GM19239 (cell line): ENCODE measurements at places on chromosomes 5 and 9.

DNA sequence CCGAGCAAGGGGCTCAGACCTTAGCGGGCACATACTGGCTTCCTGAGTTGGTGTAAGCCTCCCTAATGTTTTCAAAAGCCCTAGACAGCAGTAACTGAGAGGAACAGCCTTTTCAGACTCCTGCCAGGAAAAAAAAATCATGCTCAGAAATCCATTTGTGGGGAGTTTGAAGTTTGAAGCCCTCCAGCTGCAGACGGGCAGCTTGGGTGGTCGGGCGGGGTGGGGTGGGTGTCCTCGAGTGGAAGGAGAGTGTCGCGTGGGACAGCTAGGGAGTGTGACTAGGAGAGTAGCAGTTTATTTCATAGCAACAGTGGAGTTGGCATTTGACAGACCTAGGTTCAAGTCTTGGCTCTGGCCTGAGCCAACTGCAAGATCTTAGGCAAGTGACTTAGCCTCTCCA, 90.7 kb upstream of the PITX1 start:
- DNase-seq, result no peak

DNA sequence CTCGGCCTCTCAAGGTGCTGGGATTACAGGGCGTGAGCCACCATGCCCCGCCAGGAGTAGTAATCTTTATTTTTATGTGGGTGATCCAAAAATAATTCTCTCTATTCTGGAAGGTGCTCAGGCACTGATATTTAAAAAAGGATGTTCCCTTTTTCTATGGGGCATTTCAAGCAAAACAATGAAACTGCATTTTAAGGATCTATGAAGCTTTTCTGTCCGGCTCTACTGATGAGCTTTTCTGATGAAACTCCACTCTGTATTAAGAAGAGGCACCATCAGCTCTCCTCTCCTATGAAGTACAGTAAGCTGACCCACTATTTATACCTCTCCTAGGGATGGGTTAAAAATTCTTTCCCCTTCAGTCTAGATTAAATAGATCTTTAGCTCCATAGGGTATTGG, 7.4 kb downstream of the ADAM19 start:
- no peak for DNase-seq

DNA sequence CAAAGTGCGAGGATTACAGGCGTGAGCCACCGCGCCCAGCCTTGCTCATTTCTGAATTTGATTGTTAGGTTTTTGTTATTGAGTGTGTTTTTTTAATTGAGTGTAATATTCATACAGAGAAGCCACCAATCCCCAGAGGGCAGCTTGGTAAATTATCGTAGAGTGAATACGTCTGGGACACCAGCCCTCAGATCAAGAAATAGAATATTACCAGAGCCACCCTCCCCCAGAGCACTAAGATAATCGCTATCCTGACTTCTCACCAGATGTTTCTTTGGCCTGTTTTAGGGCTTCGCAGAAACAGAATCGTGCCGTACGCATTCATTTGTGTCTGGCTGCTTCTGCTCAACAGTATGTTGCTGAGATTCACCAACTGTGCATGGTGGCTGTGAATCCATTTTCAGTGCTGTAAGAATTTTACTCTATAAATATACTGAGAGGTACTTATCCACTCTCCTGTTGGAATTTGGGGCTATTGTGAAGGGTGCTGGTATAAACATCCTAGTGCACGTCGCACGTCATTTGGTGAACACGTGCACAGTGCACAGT, 37.8 kb upstream of the RUFY1 start:
- DNase-seq, result no peak

DNA sequence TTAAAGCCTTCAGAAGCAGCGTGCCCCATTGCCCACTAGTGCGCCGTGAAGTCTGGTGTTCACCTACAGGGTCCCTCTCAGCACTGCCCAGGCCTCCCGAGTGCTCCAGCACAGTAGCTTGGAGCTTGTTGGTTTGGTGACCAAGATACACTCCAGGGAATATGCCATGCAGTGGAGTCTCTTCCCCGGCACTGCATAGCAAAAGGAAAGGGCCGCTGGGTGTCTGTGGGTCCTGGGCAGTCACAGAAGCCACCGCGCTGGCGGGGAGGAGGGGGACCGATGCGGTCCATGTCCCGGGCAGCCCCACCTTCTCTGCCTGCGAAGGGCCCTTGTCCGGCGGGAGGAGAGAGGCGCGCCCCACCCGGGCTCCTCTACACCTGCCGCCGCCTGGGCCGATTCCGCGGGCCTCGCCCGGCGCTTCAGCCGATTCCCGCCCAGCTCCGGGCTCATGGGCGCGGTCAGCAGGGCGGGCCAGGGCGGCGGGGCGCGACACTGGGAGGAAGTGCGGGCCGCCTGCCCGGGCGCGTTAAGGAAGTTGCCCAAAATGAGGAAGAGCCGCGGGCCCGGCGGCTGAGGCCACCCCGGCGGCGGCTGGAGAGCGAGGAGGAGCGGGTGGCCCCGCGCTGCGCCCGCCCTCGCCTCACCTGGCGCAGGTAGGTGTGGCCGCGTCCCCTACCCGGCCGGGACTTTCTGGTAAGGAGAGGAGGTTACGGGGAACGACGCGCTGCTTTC, at the start of gene SYK:
Gene SYK, plus strand, starts transcription at position 579 of the 732 bp plus-strand sequence. CDS start 42,080 bp downstream, outside the sequence.
- no peak for DNase-seq

GRCh38 chr5:37851305-37851704, 11.5 kb upstream of the GDNF start:
- DNase-seq, result no peak

GRCh38 chr5:141825791-141826560, 52.2 kb downstream of the PCDH1 start:
- no peak for DNase-seq

- no peak for DNase-seq
These were observed 473.0 kb downstream of the RAB3C start for GRCh38 chr5:59055745-59056448.

DNA sequence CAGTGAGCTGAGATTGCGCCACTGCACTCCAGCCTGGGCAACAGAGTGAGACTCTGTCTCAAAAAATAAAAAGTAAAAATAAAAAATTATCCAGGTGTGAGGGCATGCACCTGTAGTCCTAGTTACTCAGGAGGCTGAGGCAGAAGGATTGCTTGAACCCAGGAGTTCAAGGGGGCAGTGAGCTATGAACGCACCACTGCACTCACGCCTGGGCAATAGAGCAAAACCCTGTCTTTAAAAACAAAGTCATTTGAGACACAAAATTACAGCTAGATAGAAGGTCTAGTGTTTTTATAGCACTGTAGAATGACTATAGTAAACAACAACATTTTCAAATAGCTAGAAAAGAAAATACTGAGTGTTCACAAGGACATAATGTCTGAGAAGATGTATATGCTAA, 16.4 kb downstream of the IL4 start:
- DNase-seq, result no peak

DNA sequence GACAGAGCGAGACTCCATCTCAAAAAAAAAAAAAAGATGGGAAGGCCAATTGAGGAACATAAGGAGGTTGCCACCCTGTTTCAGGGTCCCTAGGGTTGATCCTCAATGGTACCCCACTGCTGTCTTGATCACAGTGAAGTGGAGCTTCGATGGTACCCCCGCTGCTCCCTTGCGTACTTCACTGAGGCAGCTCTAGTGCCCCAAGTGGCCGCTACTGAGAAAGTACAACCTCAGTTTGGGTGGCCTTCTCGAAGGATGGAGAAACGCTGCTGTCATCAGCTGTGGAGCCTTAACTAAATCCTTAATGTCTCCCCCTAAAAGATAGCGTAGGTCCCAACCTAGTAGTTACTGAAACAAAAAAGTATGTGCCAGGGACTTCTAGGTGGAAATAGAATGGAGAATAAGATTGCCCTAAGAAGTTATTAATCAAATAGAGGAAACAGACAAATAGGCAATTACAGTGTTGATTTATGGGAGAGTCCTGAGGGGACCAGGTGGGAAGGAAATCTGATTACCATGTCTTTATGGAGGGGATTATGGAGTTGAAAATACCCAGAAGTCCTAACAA, 6.3 kb downstream of the TESK1 start:
- DNase-seq, result no peak

DNA sequence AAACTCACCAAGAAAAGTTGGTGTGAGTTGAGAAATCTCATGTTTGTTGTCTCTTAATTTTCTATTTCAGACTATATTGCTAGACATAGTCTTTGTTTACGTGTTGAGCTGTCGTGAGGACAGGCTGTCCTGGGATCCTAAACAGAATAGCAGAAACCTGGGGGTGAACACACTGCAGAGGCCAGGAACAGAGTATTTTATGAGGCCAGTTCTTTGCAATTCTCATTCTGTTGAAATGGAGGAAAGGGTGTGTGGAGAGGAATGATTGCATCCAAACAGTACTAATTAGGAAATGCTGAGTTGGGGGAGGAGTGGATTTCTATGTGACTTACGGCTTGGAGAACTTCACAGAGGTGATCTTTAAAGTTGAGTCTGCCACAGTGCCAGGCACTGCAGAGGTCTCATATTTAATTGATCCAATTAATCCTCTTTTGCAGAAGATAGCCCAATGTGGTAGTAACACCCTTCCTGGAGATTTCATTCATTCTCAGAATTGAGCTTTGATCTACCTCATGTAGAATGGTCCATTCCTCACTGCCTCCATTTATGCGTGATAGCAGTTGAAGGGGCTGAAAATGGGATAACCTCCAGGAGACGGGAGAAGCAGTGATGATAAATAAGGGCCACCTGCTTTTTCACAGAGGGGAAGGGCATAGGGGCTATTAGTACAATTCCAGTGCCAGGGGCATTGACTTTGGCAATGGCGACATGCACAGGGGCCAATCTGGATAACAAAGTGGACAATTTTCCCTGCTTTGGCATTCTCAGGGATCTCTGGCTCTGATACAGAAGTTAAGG, 84.7 kb upstream of the TNFAIP8 start:
- DNase-seq, result no peak

DNA sequence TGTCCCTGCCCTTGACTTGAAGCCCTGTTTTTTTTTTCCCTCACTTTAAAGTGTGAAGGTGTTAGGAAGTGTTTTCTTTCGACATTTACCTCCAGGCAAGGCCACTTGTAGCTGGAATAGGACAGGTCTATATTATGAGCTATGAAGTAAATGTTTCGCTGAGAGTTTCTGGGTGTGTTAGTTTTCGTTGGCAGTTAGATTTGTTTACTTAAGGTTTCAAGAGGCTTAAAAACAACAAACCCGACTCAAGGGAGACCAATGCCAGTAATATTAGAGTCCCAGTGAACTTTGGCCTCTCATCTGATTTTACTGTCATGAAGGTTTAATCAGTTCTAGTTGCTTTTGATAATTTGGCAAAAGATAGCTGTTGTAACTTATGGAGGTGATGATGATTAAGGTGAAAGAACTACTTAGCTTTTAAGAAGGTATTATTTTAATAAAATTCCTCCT, 25.2 kb downstream of the OCLN start:
- no peak for DNase-seq

DNA sequence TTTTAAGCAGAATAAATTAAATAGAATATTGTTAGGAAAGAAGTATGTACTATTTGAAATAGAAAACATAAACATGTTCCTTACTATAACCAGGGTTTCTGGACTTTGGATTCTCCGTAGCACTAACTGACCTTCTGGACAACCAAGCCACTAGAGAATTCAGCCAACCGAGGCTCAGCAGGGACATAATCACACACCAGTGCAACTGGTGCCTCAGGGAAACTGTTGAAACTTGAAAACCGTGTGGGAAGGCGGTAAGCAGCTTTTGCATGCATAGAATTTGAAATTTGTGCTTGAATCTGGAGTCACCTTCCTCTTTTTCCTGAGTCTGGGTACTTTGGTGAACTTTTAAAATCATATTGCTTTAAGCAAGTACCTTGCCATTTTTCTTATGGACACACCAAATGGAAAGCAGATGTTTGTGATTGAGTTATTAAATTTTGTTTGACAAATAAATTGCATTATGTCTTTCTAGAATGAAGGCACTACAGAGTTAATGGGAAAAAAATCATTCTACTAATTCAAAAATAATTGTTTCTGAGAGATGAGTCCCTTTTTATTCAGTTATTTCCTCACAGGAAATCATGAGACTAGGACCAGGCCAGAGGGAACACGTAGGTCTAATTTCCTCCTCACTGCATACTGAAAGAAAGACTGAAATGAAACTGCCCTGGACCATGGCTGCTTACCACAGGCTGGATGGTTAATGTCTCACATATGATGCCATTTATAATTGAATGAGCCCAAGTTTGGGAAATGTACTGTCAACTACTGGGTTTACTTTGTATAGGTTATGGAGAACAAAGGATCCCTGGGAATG, 20.6 kb upstream of the SCAMP1 start:
- no peak for DNase-seq

DNA sequence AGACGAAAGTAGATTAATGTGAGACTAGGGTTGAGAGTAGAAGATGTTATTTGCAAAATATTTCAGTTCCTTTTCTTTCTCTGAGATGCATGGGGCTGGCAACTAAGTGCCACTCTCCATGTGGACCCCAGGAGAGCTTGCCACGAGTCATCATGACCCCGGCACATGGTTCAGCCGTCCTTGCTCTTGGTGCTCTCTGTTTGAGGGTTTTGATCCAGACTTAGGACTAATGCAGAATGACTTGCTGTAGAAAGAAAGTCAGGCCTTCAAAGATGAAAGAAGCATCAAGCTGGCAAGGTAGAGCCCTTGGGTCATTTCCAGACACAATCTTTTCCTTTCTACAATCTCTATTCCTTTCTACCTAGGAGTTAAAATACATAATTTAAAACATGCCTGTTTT, 84.7 kb downstream of the RASGRF2 start:
- DNase-seq, result no peak

GRCh38 chr9:89522959-89523285, 25.0 kb upstream of the SEMA4D start:
- DNase-seq, result no peak

DNA sequence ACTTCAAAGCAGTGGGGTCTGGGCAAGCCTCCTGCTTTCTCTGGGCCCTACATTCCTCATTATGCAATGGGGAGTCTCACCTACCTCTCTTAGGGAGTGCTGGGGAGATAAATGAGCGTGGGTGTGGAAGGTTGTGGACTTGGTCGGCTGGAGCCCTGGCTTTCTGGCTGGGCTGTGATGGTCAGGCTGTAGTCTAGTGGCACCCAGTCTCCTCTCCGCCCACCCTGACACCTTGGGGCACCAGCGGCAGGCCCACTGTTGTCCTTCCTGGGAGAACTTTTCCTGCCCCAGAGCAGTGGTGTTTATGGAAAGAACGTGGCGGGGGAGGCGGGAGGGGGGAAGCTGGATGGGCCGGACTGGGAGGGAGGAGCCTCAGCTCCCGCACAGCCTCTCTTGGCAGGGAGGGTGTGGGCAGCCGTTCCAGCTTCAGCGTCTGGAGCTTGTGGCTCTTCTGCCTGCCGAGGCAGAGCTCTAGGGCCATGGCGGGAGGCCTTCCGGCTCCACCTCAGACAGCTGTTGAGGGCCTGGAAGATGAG, 4.1 kb downstream of the PTGS1 start:
- no peak for DNase-seq

DNA sequence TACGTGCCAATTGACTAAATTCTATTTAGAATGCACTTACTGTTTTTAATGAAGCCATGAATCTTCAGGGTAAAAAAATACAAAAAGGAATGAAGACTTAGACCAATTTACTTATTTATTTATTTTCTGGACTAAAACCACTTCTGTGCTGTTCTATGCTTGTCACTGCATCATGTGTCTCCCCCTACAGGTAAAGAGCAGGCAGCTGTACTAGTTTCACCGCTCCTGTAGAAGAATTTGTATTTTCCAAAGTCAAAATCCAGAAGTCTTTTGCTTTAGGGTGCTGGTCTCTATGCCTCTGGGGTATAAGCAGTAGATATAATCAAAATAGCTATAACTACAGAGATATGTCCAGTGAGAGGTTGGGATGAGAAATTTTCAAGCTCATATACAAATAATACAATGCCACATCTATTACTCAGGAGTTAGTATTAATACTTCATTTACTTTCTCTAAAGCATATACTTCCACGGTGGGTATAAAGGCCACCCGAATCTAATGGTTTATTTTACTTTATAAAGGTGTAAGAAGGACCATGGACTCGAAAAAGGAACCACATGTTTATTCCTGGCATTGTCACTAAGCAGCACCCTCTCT, 591.5 kb downstream of the RAB3C start:
- DNase-seq, result no peak
